ENCODE measurements at places on chromosomes 2 and 18.

- peak; percentile 71 for DNase-seq
Measured at GRCh38 chr2:232611559-232612218, 21.7 kb upstream of the EFHD1 start.

DNA sequence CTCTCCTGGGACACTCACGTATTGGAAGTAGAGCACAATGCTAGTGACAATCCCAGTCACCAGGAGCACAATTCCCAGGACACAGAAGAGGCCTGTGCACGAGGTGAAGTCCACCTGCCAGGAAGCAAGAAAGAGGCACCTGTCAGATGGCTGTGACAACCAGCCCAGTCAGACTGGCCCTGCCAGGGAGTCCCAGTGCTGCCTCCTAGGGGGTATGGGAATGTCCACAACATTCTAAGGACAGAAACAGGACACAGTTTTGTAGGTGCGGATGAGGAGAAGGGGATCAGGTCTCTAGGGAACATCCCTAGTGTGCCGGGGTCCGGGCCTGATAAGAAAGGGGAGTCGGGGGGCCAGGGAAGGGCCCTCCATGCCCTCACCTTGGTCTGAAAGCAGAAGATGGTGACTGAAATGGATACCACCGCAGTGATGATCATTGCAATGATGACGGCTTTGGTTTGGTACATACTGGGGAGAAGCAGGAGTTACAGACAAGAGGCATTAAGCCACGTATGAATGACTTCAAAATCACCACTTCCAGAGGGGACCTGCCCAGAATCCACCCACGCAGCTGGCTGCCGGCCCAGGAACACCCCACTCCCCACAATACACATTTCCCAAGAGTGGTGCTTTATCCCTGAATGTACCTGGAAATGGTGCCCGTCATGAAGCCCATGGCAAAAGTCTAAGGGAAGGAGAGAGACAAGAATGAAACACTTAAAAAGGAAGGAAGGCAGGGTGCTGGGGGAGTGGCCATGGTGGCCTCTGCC, 6.9 kb downstream of the PNKD start:
- no peak for DNase-seq

GRCh38 chr18:59303006-59303405, 15.4 kb downstream of the CPLX4 start:
- DNase-seq = no peak

DNA sequence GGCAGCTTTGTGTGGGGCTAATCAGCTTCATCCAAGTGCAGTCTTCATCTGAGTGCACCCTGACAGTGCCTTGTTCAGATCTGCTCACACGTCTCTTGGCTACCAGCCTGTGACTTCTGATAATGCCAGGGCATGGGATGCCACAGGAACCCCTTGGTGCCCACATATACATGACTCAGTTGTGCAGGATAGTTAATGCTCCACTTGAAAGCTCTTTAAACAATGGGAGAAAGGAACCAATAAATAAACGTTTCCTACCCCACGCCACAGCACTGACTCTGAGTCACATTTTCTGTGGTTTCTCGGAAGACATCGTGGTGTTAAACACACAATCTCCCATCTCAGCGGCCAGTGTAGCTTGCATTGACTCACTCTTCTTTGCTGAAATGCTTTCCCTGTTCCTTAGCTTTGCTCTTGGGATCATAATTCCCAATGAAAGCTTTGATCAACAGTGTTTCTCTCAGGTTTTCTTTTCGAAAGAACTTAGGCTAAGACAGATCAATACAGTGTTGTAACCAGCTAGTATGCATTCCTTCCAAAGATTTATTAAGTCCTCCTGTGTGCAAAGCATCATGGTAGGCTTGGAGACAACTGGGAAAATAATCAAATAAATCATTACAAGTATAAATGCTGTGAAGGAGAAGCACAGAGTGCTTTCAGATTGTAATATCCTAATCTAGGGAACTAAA, 142.0 kb downstream of the COPS8 start:
- no peak for DNase-seq

DNA sequence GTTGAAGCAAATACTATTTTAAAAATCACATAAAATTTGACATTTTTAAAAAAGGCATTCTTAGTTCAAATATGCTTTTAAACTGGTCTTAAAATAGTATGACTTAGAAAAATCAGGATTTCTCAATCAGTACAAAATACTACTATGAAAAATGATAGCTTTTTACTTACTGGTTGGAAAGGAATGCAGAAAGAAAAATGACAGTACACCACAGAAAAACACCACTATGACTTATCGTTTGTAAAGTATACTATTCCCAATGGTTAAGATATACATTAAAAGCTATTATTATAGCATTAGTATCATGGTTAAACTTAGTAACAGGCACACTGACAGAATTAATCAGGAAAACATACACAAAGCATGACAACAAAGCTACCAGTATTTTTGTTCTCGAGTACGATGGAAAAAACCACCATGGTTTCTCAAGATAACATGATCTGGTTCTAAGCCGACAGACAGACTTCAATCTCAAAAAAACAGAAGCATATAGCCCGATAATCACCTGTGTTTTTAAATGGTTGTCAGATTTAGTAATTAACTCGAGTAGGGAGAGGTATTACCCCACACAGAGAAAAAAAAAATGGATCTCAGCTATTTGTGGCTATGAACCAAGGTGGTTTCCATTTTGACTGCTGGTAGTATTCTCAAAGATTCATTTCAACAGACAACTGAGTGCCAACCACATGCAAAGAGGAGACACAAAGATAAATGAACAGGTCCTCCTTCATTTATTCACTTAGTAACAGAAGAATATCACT, 39.1 kb downstream of the CUL3 start:
- DNase-seq = no peak

GRCh38 chr2:112644155-112644932, 1.4 kb upstream of the SLC20A1 start:
- no peak for DNase-seq

GRCh38 chr2:235064976-235065375, 113.2 kb downstream of the SH3BP4 start:
- DNase-seq = no peak

GRCh38 chr2:239337877-239338484, 62.8 kb downstream of the HDAC4 start:
- DNase-seq = no peak

GRCh38 chr18:63788447-63789096, 13.4 kb downstream of the SERPINB7 start:
- DNase-seq = no peak

DNA sequence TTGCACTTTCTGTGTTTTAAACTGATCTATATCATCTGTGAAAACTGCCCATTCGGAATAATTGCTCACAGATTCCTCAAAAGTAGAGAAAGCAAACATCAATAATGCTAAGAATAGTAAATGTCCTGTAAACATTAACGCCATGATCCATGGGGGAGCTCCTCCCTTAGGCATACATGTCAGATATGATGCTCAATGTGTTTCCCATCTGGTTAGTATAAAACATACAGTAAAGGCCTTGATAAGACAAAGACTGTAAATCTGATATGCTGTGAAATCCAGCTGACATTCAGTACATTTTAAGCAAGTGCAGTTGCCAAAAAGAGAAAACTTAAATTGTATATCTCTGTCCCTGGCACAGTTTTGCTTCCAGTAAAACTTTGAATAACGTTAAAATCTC, 2.1 kb downstream of the DSEL start:
- no peak for DNase-seq

DNA sequence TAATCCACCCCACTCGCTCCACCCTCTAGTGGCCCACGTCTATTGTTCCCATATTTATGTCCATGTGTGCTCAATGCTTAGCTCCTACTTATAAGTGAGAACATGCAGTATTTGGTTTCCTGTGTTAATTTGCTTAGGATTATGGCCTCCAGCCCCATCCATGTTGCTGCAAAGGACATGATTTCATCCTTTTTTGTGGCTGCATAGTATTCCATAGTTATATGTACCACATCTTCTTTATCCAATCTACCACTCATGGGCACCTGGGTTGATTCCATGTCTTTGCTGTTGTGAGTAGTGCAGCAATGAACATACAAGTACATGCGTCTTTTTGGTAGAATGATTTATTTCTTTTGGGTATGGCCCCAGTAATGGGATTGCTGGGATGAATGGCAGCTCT, 319.9 kb downstream of the DYSF start:
- DNase-seq = no peak

DNA sequence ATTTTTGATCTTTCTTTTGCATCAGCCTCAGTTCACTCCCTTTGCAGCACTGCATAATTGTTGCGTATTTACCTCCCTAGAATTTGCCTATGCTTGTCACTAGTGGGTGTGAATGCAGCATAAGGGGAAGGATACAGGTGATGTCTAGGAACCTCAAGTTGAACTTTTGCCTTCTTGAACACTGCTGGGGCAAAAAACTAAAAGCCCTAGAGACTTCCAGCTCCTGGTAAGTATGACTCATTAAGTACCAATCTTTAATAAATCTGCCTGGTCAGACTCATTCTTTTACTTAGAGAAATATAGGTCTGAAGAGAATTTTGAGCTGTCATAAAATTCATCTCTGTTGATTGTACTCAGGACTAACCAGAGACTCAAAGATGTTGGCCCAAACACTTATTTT, 547.3 kb upstream of the FANCL start:
- no peak for DNase-seq

GRCh38 chr2:238158509-238159070, at the start of gene ERFE:
Gene ERFE (plus strand): TSS chr2:238158970. CDS start chr2:238159008, 38 bp downstream.
- peak; percentile 72 for DNase-seq

GRCh38 chr2:240134956-240135520, 1.1 kb downstream of the COPS9 start:
- DNase-seq = no peak

- DNase-seq = no peak
Measured at GRCh38 chr2:144015655-144016245, 504.2 kb downstream of the ZEB2 start.

DNA sequence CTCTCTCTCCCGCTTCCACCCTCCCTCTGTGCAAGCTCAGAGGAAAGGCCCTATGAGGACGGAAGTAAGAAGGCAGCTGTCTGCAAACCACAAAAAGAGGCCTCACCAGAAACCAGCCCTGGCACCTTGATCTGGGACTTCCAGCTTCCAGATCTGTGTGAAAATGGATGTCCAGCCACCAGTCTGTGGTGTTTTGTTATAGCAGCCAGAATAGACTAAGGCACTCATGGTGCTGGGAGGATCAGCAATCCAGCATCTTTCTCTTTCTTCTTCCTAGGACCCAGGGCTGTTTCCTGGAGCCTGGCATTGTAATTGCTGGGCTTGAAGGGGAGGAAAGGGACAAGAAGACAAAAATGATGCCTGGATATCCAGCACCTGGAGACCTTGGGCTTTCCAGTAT, 122.5 kb downstream of the SOCS6 start:
- no peak for DNase-seq

- no peak for DNase-seq
Measured at GRCh38 chr18:72458271-72458670, 85.9 kb downstream of the CBLN2 start.

DNA sequence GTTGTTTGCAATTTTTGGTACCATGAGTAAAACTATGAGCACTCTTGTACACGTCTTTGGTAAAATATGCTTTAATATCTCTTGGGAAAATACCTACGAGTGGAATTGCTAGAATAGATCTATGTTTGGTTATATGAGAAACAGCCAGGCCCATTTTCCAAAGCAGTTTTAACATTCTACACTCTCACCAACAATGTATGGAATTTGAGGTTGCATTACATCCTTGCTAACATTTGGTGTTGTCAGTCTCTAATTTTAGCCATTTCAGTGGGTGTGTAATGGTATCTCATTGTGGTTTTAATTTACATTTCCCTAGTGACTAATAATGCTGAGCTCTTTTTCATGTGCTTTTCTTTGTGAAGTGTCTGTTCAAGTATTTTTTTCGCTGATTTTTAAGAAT, 118.9 kb upstream of the TCF4 start:
- no peak for DNase-seq

DNA sequence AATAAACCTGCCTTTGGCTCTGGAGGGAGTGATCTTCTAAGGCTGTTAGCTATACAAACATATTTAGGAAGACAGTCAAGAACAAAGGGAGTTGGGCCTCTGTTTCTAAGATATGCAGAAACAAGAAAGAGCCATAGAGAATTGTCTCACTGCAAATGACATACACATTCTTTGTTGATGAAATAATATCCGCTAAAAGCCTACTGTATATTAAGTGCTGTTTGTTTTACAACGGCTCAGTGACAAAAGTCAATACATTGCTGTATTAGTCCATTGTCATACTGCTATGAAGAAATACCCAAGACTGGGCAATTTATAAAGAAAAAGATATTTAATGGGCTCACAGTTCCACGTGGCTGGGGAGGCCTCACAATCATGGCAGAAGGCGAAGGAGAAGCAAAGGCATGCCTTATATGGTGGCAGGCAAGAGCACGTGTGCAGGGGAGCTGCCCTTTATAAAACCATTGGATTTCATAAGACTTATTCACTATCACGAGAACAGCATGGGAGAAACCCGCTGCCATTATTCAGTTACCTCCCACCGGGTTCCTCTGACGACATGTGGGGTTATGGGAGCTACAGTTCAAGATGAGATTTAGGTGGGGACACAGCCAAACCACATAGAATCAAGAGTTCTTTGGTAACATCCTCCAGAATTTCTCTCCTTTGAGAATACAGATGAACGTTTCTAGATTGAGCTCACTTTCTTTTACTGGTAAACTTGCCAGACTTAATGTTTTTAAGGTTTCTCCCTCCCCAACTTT, 157.8 kb downstream of the PIK3C3 start:
- no peak for DNase-seq

DNA sequence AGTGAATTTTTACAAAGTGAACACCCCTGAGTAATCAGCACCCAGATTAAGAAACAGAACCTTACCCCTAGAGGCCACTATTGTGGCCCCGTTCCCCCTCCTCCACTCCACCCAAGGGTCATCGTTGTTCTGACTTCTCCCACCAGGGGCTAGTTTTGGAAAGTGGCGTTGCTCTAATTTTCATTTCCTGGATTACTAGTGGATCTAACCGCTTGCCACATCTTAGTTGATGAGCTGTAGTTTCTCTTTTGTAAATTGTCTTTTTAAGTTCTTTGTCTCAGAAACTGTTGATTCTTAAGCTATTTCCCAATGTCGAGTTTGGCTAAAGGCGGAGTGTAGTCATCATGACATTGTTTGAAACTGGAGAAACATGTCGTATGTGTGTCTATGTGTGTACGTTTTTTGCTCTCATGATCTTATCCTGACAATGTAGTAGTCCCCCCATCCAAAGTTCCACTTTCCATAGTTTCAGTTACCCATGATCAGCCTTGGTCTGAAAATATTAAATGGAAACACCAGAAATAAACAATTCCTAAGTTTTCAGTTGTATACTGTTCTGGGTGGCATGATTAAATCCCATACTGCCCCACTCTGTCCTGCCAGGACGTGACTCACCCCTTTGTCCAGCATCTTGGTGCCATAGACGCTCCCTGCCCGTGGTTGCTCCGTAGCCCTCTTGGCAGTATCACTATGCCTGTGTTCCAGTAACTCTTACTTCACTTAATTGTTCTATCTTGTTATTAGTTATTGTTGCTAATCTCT, 71.0 kb upstream of the SP3 start:
- no peak for DNase-seq

GRCh38 chr2:5370158-5370557, 322.0 kb upstream of the SOX11 start:
- no peak for DNase-seq

DNA sequence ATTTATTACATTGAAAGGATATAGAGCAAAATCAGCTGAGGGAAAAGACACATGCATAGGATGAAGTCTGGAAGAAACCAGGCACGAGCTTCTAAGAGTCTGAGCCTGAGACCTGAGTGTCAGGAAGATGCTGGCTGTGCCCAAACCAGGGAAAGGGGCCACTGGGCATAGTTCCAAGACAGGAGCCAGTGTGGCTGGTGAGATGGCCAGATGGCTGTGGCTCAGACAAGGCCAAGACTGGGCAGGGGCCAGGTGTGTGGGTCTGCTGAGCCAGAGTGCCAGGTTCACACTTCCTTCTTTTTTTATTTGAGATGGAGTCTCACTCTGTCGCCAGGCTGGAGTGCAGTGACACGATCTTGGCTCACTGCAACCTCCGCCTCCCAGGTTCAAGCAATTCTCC, 95.5 kb upstream of the ATG16L1 start:
- DNase-seq = no peak
